Caco-2 (cell line): ENCODE measurements at places on chromosomes 6 and 20. TPM values are rescaled to one million over a fixed set of nuclear protein-coding genes. Genes with fewer than 3 reads are reported as not detected.

- H3K36me3 ChIP-seq, result no peaks in the 10 kb centered on the region; the same call in 1 of the 2 replicates
- H3K27ac ChIP-seq, result no peak overlapping the region
- H3K27me3 ChIP-seq, result no peaks in the 10 kb centered on the region
- no peaks in the 10 kb centered on the region for H3K4me1 ChIP-seq
- H3K4me3 ChIP-seq, result no peak overlapping the region
- DNase-seq, result no peak
Observed at GRCh38 chr6:27441001-27441400, 31.9 kb downstream of the ZNF184 start.

DNA sequence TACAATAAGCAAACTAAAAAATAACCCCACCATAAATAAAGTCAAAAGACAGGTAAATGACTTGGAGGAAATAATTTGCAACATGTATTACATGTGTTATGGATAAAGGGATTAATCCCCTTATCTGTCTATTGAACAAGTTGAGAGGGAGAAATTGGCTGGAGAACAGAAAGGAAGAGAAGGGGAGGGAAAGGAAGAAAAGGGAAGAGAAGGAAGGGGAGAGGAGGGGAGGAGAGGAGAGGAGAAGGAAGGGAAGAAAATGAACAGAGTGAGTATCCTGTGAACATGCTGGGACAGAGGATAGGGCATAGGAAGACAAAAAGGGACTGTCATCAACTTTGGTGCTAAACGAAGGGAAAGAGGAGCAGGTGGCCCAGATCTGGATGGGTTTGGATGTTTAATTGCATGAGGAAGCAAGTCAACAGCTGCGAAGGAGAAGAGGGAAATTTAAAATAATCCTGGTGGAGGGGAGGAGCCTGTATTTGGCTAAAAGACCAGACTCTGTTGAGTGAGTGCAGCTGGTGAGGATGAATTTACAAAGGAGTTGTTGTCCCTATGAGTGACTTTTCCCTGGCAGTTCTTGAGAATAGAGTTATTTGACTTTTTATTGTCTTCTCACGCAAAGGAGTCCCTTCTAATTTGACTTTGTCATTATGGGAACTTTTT is 14.2 kb upstream of the SHLD1 start:
- DNase-seq, result no peak
- peak overlapping the region; percentile 7 for H3K27ac ChIP-seq
- H3K4me1 ChIP-seq, result peaks cover 40% of the 10 kb centered on the region
- H3K27me3 ChIP-seq, result no peaks in the 10 kb centered on the region
- H3K36me3 ChIP-seq, result no peaks in the 10 kb centered on the region; the same call in 1 of the 2 replicates

GRCh38 chr6:129895692-129896091 is 34.6 kb upstream of the TMEM244 start:
- no peak overlapping the region for H3K4me3 ChIP-seq
- H3K27me3 ChIP-seq, result no peaks in the 10 kb centered on the region
- H3K4me1 ChIP-seq, result no peaks in the 10 kb centered on the region
- no peak overlapping the region for H3K27ac ChIP-seq
- DNase-seq, result no peak

- no peak overlapping the region for H3K4me3 ChIP-seq
- DNase-seq, result no peak
- no peaks in the 10 kb centered on the region for H3K27me3 ChIP-seq
- H3K27ac ChIP-seq, result no peak overlapping the region
- no peaks in the 10 kb centered on the region for H3K36me3 ChIP-seq
Observed at GRCh38 chr6:2693231-2693630, 57.5 kb downstream of the MYLK4 start.

Gene PEX7
- 6.1 and 6.4 TPM in 2 replicates for total RNA-seq

DNA sequence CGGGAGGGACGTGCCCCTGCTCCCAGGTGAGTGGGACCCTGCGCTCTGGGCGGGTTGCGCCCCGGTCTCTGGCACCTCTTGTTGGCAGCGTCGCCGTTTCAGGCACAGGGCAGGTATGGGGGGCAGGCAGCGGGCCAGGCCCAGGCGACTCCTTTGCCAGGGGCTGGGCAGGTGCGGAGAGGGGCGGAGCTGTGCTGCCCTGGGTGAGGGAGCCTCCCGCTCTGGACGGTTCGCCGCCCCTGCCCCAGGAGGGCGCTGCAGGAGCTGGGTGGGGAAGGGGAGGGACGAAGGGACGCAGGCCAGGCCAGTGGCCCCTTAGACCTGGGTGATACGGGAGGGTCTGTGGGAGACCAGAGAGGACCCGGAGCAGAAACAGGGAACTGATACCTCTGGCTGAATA is 663.9 kb upstream of the DEFB115 start:
- DNase-seq, result no peak
- no peaks in the 10 kb centered on the region for H3K36me3 ChIP-seq

DNA sequence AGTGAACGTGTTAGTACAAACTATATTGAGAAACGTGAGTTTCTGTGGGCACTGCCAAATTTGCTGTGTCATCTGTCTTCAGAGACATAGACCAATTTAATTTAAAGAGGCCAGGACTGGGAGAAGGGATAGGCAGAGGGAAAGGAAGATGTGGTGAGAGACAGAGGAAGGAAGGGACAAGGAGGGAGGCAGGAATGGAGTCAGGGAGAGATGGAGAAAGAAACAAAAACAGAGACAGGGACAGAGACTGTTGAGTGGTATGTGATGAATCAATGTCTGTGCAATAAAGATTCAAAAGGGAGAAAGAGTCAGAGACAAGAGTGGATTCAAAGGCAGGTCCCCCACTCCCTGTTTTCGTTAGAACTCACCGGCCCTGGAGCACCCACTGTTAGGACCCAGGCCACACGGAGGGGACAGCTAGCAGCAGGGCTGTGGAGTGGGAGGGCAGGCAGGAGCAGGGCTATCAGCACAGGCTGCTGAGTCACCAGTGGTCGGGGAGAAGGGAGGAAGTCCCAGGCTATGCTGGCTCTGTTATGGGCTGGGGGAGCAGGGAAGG is 51.6 kb upstream of the CHD6 start:
- no peaks in the 10 kb centered on the region for H3K27me3 ChIP-seq
- no peaks in the 10 kb centered on the region for H3K4me1 ChIP-seq
- H3K4me3 ChIP-seq, result no peak overlapping the region
- no peak for DNase-seq
- H3K36me3 ChIP-seq, result no peaks in the 10 kb centered on the region
- peak overlapping the region; percentile 0 for H3K27ac ChIP-seq
